ENCODE measurements at places on chromosomes 7 and 10.
A peak's percentile ranks its signal among the peaks of the same experiment; 100 is the strongest.

- no peak for DNase-seq
Measured at GRCh38 chr10:126580873-126581647, 89.4 kb downstream of the C10orf90 start.

- no peak for DNase-seq
Measured at GRCh38 chr10:655184-655583, 34.3 kb downstream of the DIP2C start.

- no peak for DNase-seq
Measured at GRCh38 chr10:73469579-73469978, 26.2 kb downstream of the PPP3CB start.

DNA sequence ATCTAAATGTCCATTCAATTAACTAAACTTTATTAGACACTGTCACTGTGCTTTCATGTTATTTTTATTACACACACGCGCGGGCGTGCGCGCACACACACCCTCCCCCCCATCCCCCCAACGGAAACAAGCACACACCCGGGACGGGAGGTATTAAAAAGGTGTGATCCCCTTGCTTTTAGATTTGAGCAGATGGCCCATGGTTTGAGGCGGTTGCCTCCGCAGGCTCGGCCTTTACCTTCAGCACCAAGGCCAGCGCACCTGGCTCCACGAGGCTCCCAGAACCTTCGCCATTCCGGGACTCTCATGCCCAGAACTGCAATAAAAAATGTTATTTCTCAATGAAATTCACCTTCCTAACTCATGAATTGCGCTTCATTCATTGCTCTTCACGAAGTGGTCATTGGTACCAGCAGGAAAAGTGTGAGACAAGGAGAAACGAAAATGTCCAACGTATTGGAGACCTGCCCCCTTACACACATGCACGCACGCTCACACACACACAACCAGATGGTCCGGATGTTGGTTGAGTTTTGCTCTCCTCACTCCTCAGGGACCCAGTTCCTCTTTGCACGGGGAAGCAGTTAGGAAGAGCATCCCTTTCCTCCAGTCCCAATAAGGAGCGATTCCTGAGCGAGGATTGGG, 20.8 kb upstream of the PTF1A start:
- no peak for DNase-seq

- DNase-seq: no peak
Measured at GRCh38 chr7:38163671-38164070, 14.4 kb upstream of the STARD3NL start.

GRCh38 chr10:69501657-69502056, 50.4 kb downstream of the TSPAN15 start:
- DNase-seq: peak; percentile 1

- DNase-seq: peak; percentile 30
Measured at GRCh38 chr7:134434701-134435100, 24.2 kb downstream of the AKR1B1 start.

- DNase-seq: no peak
Measured at GRCh38 chr7:34034728-34035127, 129.4 kb downstream of the BMPER start.

- peak; percentile 75 for DNase-seq
Measured at GRCh38 chr7:35253710-35254495, at the start of gene TBX20. TBX20 (minus strand) TSS chr7:35254100; CDS start chr7:35253620, 480 bp downstream.

DNA sequence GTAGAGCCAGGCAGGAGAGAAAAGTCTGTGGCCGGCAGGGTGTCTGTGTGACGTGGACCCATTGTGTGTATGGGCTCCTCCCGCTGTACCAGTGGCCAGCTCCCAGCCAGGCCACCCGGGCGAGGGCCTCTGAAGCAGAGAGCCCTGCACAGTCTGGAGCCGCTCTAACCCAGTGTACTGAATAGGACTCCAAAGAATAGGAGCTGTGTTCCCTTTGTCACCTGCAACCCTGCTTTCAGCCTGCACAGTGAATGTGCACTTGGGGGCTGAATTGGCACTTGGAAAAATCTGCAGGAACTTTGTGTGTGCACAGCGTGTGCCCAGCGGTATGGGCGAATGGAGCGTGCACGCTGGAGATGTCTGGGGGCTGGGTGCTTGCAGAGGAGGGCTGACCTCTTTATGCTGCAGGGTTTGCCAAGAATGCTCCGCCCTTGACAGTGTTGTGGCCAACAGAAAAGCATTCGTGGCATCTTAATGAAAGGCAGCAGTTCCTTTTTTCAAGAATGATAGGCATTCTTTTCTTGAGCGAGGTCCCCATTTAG, 216.2 kb downstream of the AUTS2 start:
- no peak for DNase-seq

GRCh38 chr10:114996542-114996941, 58.5 kb downstream of the TRUB1 start:
- DNase-seq: no peak

GRCh38 chr7:128113839-128114238, 82.6 kb upstream of the LRRC4 start:
- DNase-seq: peak; percentile 9

DNA sequence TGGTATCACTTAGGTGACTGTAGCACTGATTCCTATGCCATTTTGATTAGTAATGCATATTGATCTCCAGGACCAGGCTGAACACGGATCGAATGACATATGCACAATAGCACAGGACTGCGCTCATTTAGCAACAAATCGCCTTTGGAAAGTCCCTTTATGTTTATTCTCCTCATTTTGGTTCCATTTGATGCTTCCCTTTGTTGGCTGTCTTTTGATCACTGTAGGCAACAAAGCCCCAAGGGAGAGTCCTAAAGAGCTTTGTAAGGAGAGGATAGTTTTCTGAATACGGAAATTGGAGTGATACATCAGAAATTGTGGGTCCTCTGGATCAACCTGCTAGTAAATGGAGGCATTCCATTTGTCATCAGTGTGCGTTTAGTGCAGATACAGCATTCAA, 1111.4 kb downstream of the SORCS1 start:
- DNase-seq: no peak

GRCh38 chr7:20217193-20217948, at the start of gene MACC1:
MACC1 (minus strand) TSS chr7:20217384; CDS start chr7:20161862, 55,522 bp downstream.
- DNase-seq: no peak

- DNase-seq: peak; percentile 37
Measured at GRCh38 chr10:121662945-121663917, 65.0 kb upstream of the FGFR2 start.

GRCh38 chr7:50207251-50207564, 97.3 kb upstream of the IKZF1 start:
- DNase-seq: no peak

DNA sequence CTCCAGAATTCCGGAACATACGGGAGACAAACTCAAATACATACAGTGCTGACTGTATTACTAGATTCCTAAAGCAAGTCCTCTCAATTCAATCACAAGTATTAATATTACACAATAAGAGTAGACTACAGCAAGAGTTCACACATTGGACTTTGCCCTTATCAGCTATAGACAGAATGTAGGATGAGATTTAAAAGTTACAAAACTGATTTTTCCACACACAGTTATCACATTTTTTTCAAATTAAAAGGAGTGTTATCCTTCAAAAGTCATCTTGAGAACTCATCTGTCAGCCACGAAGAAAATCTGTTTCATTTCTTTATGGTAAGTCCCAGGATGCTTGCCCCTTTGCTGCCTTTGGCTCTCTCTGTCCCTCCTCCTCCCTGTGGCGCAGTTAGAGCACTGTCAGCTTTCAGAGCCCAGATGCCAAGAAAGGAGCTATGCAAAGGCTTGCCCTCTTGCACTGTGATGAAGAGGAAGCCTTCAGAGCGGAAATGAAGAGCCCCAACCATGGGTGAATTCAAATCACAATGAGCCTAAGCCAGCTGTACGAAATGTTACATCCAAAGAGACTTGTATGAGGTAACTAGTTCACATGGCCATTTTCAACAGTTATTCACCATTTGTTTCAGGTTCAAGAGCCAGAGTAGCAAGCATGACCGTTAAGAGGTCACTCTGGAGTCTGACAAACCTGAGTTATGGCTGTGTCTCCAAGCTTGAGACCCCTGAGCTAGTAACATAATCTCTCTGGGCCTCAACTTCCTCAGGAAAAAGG, 10.7 kb downstream of the NCOA4 start:
- no peak for DNase-seq

DNA sequence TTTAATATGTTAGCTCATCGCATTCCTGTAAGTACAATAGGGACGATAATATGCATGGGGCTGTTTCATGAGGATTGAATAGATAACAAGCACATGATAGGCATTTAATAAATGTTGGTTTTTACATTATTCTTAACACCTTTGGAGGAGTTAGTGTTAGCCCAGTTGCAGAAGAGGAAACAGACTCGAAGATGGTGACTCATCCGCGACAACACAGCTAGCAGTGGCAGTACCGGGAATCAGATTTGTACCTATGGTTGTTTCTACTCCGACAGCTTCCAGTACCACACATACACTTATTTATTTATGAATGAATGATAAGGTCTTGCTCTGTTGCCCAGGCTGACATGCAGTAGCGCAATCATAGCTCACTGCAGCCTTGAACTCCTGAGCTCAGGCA, 2.9 kb downstream of the LRMDA start:
- no peak for DNase-seq

DNA sequence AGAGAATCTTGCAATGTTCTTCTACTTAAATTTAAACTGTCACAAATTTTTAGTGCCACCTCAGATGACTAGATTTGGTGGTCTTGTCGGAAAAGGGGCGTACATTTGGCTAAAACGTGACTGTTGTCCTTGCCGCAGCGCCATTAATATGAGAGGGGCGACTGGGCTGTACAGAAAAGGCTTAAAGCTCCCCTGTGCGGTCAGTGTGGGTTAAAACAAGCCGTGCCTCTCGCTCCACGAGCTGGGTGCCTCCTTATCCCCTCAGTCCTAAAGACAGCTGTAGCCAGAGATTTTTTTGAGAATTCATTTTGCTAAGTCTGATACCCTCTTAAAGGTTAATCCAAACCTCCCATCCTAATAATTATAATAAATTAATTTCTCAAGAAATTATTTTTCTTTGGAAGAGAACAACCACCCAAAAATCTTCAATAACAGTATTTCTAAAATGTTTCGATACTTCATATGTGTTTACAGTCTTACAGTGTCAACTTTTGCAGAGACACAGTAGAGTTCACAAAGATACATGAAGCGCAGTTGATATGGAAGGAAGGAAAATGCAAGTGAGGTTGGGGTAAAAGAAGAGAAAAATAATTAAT, 68.6 kb downstream of the C7orf25 start:
- DNase-seq: peak; percentile 66

DNA sequence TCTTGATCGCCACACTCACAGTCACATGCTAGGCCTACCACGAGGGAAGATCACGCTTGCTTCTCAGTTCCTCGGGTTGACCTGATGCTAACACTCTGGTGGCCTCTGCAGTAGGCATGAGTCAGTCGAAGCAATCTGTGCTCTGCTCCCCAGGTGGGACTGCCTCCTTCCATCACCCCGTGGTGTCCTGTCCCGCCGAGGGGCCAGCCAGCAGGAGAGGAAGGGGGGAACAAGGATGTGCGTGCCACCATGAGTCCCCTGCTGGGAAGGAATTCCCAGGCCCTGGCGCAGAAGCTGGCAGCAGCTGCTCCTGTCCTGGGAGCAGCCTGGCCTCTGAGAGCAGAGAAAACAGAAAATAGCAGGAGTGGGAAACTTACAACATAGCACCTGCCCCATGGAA, 695.0 kb upstream of the NRP1 start:
- DNase-seq: no peak

DNA sequence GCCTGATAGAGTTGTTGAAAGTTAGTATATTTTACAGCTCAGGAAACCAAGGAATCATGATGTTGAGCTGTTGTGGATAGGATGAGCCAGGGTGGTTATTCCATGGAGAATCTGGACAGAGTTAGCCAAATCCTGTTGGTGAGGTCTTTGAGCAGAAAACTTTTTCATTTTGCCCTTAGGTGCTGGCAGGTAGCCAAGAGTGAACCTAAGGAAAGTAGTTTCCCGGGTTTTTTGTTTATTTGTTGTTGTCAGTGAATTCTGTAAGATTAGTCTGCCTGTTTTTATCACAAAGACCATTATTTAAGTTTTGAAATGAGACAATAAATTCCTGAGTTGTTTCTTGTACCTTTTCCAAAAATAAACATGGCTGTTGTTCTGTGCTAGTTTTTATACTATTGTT, 61.0 kb downstream of the GALNT11 start:
- DNase-seq: no peak

- peak; percentile 78 for DNase-seq
Measured at GRCh38 chr7:157228864-157229422, 90.2 kb downstream of the UBE3C start.

DNA sequence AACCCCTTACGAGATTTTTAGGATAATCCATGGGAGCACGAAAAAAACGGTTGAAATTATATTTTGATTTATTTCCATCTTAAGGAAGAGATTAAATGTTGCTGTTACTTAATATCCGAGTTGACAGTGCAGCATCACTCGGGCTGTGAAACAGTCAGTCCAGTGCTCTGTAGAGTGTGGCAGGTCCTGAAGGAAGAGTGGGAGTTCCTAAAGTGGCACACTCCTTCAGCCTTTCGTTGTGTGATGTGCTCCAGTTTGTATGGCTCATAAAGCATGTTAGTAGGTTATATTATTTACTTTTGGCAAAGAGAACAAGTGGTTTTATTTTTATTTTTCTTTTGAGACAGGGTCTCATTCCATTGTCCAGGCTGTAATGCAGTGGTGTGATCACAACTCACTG, 358.3 kb downstream of the AUTS2 start:
- no peak for DNase-seq

DNA sequence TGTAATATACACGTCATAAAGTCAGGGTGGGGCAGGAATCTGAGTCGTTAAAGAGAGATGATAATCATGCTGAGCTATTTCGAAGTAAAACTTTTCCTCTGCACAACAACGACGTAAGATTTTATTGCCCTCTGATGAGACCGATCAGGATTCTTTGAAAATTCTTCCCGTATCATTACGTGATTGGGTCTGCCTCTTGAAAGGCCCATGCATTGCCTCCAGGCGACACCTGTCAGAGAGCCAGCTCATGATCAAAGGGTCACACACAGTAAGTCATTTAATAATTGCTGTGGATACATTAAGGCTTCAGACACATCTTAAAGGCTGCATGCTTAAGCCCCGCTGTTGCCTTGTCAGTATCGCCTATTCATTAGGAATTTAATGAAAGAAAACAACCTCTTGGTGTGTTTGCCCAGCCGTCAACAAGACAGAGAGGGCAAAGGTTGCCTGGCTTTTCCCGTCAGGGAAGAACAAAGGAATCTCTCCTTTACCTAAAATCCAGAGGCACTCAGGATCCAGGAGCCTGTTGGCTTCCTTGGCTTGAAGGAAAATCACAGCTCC, 189.0 kb upstream of the SH2B2 start:
- no peak for DNase-seq

- DNase-seq: no peak
Measured at GRCh38 chr7:77866370-77866769, 67.8 kb downstream of the PHTF2 start.

DNA sequence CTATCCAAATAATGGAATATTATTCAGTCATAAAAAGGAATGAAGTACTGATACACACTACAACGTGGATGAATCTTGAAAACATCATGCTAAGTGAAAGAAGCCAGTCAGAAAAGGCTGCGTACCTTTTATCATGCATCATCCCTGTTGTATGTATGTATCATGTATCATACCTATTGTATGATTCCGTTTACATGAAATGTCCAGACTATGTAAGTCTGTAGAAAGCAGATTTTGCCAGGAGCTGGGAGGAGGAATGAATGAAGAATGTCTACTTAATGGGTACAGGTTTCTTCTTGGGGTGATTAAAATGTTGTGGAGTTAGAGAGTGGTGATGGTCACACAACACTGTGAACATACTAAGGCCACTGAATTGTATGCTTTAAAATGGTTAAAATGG, 135.9 kb upstream of the KLF14 start:
- DNase-seq: no peak

- peak; percentile 68 for DNase-seq
Measured at GRCh38 chr10:102230264-102230860, 4.3 kb downstream of the ELOVL3 start.
